Right hindlimb (tissue), 1 donor: ENCODE measurements at places on chromosomes 5 and 9.

- no peak for DNase-seq
These were observed 70.1 kb downstream of the ZFAND5 start for GRCh38 chr9:72294936-72295335.

DNA sequence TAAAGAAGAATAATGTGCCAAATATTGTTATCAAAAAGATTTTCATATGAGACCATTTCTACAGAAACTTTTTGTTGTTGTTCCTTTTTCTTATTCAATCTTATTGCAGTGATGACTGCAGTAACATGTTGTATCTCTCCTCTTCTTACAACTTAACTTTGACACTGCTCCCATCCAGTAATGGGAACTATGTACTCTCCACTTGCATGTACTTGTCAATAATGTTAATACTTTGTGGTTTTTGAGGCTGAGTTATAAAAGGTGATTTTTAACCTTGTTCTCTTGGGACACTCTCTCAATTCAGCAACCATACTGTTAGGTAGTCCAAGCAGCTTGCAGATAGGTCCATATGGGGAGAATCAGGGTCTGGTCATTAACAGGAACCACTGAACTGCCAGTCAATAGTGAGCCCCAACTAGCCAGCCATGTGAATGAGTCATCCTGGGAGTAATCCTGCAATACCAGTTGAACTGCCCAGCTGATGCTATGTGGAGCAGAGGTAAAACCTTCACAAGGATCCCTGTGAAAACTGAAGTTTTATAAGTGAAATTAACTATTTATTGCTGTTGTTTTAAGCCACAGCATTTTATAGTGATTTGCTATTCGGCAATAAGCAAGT, 199.6 kb upstream of the DAB2 start:
- DNase-seq: no peak

GRCh38 chr5:173963182-173963838, 25.7 kb upstream of the C5orf47 start:
- DNase-seq: no peak

- no peak for DNase-seq
These were observed 52.6 kb upstream of the KLF9 start for GRCh38 chr9:70466976-70467561.

GRCh38 chr5:96893342-96893741, 17.0 kb downstream of the ERAP2 start:
- no peak for DNase-seq

DNA sequence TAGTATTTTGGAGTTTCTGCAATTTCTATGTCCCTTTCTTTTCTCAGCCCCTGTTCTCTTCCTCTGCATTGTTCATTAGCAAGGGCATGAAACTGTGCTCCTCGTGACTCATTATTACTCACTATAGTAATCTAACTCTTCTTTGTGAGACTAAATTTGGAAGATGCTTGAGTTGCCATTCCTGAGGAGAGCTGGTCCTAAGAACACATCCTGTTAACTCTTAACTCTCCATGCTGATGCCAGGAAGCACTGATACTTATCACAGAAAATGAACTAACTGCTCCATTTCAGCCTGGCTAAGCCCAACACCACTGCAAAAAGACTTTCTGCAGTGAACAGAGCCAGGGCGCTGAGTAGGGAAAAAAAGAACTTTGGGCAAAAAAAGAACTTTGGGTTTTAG, 10.6 kb upstream of the CSNK1A1 start:
- no peak for DNase-seq

GRCh38 chr5:141508798-141509611, 20.1 kb downstream of the PCDHGC5 start:
- DNase-seq: peak; percentile 87

DNA sequence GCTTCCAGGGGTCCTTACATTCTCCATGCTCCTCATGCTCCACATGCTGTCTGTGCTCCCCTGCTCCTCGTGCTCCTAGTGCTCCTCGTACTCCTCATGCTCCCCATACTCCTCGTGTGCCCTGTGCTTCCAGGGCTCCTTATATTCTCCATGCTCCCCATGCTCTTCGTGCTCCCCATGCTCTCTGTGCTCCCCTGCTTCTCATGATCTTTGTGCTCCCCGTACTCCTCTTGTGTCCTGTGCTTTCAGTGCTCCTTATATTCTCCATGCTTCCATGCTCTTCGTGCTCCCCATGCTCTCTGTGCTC, 51.9 kb downstream of the TRIP13 start:
- DNase-seq: no peak

GRCh38 chr5:57817001-57817453, 334.4 kb upstream of the ACTBL2 start:
- no peak for DNase-seq

DNA sequence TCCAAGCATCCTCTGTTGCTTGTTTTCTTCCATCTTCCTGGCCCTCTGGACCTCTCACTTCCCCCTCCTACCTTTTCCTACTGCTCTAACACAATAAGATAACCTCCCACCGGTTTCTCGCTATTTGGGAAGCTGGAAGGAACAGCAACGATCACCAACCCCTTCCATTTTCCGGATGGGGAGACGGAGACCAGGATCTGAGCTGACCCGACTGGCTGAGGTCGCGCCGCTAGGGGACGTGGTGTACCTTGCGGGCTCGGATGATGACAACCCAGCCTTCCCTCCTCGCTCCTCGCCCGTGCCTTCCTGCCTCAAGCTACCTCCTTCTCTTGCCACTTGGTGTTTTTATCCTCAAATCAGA, 1.9 kb downstream of the LPAR1 start:
- DNase-seq: peak; percentile 79

DNA sequence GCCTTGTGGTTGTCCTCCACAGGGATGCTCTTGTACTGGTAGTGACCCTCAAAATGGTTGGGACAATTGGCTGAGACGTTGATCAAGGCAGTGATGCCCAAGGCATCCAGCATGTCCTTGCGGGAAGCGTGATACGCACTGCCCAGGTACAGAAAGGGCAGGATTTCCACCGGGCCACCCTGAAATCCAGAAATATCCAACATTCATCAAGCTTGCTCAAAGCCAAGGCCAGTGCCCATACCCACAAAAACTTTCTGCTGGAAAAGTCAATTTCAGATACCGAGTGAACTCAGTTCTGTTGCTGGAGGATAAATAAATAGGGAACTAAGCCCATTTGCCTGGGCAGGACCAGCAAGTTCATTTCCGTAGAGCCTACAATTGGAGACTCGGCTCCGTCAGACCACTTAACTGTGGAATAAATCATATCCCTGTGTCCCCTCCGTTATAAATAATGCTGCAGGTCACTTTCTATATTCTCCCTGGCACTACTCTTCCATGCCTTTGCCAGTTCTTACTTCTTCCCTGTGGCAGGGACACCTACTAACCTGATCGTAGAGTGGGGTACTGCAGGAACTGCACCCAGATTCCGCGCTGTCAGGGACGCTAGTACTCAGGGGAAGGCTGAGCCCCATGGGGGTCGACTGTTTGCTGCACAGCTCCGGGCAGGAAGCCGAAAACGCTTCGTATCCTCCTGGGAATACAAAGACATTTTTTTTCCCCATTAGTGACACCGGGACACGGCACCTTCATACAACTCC, 1.2 kb downstream of the DUSP1 start:
- DNase-seq: no peak

DNA sequence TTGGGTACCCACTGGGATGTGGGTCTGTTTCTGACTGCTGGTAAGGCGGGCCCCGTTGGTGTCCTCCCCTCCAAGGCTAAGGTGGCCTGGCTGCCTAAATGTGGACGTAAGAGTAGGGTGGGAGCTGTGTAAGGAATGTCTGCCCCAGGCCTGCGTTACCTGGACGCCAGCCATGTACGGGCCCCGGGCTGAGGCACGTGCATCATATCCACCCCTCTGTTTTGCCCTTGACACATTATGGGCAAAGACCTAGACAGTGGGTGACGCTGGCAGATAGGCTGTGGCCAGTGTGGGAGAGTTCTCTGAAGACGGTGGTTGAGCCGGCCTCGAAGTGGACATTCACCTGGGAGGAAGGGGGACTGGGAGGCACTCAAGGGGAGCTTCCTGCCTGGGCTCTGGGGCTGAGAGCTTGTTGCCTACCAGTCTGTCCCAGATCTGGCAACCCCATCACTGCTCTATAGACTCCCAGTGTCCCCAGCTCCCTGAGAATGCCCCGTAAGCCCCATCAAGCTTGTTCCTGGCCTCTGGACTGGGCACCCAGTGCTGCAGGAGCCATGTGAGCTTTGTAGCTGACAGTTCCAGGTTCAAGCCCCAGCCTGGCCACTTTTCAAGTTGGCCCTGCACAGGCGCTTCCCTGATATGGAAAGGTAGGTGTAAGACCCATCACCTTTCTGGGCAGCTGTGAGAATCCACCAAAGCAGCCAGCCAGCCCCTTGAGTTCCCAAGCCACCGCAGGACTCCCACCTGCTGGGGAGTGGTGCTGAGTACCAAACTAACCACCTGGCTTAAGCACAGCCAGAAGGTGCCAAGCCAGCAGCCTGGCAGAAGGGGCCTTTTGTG, 3.2 kb upstream of the PRR7 start:
- DNase-seq: no peak

DNA sequence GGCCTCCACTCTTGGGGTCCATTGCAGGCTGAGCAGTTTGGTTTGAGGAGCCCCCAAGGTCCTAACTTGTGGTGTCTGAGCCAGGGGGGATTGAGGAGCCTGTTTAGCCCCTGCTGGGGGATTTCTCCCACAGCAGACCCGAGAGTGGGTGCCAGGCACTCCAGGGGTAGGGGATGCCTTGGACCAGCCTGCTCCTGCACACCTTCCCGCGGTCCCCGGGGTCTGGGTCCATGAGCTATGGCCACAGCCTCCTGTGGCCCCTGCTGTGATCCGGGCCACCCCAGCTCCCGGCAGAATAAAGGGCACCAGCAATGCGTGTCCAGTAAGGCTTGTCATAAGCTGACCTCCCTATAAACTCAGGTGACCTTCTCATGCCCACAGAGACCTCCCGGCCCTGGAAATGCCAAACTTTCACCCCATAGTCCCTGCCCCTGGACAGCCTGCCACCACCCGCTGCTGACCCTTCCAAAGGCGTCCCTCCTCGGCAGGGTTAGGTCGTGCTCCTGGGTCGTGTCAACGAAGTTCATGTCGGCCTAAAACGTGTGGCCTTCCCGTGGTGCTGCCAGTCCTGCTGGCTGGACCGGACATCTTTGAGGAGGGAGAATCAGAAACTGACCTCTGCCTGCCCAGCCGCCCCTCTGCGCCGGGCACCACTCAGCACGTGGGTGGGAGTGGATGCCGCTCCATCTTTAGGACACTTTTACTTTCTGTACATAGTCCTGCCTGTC, 137.6 kb downstream of the MRPL36 start:
- no peak for DNase-seq

GRCh38 chr5:121503111-121503840, 348.4 kb upstream of the FTMT start:
- DNase-seq: peak; percentile 29

- no peak for DNase-seq
These were observed 52.4 kb upstream of the PHYKPL start for GRCh38 chr5:178284996-178285395.

GRCh38 chr5:167840527-167841130, 450.8 kb upstream of the WWC1 start:
- no peak for DNase-seq

DNA sequence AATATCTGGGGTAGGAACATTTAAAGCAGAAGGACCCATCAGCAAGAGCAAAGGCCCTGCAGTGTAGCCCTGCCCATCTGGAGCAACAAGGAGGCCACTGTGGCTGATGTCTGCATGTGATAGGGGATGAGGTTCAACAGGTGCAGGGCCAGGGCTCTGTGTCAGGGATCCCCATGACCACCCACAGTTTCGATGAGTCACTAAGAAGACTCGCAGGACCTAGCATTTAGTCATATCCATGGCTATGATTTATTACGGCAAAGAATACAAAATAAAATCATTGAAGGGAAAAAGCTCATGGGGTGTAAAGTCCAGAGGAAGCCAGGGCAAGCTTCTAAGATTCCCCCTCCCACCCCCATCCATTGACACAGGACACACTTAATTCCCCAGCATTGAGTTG, 188.6 kb downstream of the ADGRV1 start:
- DNase-seq: no peak

GRCh38 chr9:112170235-112170634, 4.9 kb downstream of the SUSD1 start:
- no peak for DNase-seq

- DNase-seq: peak; percentile 38
These were observed 41.2 kb upstream of the VCAN start for GRCh38 chr5:83430130-83431010.

- DNase-seq: peak; percentile 48
These were observed 1.5 kb downstream of the VAV2 start for GRCh38 chr9:133990366-133991213.

DNA sequence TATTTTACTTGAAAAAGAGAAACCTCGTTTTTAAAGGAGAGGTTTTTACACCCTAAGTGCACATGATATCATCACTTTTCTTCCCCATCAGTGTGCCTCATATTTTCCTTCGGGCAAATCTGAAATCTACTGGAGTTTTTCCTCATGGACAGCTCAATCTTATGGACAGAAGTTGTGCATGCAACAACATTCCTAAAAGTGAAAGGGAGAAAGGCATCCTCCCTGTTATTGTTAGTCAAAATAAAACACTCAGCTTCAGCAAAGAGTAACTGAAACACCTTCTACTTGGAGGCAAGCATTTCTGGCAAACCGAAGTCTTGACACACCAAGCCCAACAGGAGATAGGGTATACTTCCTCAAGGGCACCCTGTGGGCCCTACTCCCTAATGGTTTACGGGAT, 217.9 kb downstream of the BNC2 start:
- DNase-seq: no peak

GRCh38 chr5:41721516-41721915, 148.7 kb downstream of the OXCT1 start:
- DNase-seq: no peak

- peak; percentile 83 for DNase-seq
These were observed 2.0 kb upstream of the LMX1B start for GRCh38 chr9:126611592-126612325.

GRCh38 chr9:31519826-31520225, 864.6 kb upstream of the ACO1 start:
- DNase-seq: no peak

DNA sequence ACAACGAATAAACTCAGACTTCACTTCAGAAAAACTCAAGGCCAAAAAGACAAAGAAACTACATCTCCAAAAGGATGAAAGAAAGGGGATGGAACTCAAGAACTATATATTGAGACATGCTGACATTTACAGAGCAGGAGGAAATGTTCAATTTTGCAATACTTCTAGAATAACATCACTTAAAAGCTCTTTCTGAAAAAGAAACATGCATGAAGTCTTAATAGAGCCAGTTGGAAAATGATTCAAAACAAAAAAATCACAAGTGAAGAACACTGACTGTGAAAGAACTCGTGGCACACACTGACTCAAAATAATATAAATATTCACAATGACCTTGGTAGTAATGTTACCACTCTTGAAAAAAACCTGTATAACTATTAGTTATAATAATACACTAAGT, 267.8 kb upstream of the NREP start:
- DNase-seq: no peak

- DNase-seq: no peak
These were observed 455.0 kb upstream of the ACTBL2 start for GRCh38 chr5:57937501-57938173.

GRCh38 chr9:91361291-91362050, at the start of gene AUH:
TSS of gene AUH (minus strand) at chr9:91361918. CDS start at chr9:91361889, 29 bp downstream.
- DNase-seq: peak; percentile 90
